ENCODE measurements at places on chromosomes 16 and 17. TPM values are rescaled to one million over a fixed set of nuclear protein-coding genes. Genes with fewer than 3 reads are reported as not detected.

DNA sequence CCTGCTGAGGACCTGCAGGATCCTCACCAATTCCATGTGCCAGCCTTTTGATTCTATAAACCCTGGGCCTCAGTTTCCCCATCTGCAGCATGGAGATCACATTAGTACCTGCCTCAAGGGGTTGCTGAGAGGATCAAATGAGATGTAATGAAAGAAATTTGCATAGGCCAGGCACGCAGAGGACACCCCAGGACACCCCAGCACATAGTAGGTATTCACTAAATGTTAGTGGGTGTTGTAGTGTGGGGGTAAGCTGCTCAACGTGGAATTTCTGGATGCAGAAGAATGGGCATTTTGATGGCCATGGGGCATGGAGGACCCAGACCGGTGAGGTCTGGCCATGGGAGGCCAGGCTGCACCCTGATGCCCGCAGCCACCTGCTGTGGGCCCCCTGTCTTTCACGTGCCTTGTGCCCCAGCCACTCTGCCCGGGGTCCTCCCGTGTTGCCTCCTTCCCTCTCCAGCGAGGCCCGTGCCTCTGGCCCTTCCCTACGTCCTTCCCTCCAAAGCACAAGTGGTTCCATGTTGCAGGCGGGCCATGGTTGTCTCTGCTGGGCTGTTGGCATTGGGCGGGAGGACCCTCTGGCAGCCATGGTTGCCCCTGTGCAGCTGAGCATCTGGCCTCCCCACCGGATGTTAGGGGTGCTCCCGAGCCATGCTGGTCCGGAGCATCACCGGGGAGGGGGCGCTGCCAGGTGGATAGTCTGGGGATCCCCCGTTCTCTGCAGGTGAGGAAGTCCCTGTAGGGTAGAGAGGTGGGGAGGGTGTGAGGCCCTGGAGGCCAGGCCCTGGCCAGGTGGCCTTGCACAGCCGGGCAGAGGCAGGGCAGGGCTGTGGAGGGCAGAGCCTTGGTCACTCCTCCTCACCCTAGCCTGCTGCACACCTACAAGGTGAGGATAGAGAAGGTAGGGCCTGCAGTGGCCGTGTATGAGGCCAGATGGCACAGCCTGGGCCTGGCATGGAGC, 8.6 kb downstream of the MAP2K3 start:
- H3K4me1 ChIP-seq: peaks cover 45% of the 10 kb centered on the region
- H3K27me3 ChIP-seq: no peaks in the 10 kb centered on the region
- no peak for DNase-seq

PTRH2 gene
- 15.5 TPM for total RNA-seq

- H3K36me3 ChIP-seq: no peaks in the 10 kb centered on the region
- peaks cover 98% of the 10 kb centered on the region for H3K4me1 ChIP-seq
- no peaks in the 10 kb centered on the region for H3K27me3 ChIP-seq
- peak; percentile 91 for DNase-seq
- no peak overlapping the region for H3K4me3 ChIP-seq
Observed at GRCh38 chr17:45310380-45311324, 6.2 kb downstream of the MAP3K14 start.

CA7 gene
- total RNA-seq: not detected

DNA sequence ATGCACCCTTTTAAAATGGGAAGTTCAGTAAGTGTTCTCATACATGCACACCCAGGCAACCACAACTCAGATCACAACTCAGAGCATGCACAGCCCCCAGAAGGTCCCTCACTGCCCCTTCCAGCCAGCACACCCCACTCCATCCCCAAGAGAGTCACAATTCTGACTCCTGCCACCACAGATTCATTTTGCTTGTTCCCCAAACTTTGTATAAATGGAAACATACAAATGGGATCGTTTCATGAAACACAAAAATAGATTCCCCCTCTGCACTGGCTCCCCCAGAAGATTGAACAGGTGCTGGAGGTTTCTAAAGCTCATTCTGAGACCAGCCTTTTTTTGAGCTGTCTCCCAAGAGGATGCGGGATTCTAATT, 3.3 kb upstream of the TNFRSF13B start:
- DNase-seq: no peak
- H3K4me3 ChIP-seq: no peak overlapping the region
- no peaks in the 10 kb centered on the region for H3K36me3 ChIP-seq
- no peak overlapping the region for H3K27ac ChIP-seq
- no peaks in the 10 kb centered on the region for H3K27me3 ChIP-seq

- H3K36me3 ChIP-seq: no peaks in the 10 kb centered on the region
- DNase-seq: peak; percentile 27
- H3K4me1 ChIP-seq: no peaks in the 10 kb centered on the region
- no peak overlapping the region for H3K27ac ChIP-seq
- H3K27me3 ChIP-seq: no peaks in the 10 kb centered on the region
- H3K4me3 ChIP-seq: no peak overlapping the region
Observed at GRCh38 chr16:87201052-87201451, 116.1 kb downstream of the C16orf95 start.

GRCh38 chr17:67239597-67239996, 5.4 kb downstream of the HELZ start:
- peaks cover 45% of the 10 kb centered on the region for H3K4me1 ChIP-seq
- H3K27me3 ChIP-seq: no peaks in the 10 kb centered on the region
- H3K4me3 ChIP-seq: no peak overlapping the region
- H3K36me3 ChIP-seq: peaks cover 5% of the 10 kb centered on the region
- no peak for DNase-seq
- H3K27ac ChIP-seq: no peak overlapping the region

DNA sequence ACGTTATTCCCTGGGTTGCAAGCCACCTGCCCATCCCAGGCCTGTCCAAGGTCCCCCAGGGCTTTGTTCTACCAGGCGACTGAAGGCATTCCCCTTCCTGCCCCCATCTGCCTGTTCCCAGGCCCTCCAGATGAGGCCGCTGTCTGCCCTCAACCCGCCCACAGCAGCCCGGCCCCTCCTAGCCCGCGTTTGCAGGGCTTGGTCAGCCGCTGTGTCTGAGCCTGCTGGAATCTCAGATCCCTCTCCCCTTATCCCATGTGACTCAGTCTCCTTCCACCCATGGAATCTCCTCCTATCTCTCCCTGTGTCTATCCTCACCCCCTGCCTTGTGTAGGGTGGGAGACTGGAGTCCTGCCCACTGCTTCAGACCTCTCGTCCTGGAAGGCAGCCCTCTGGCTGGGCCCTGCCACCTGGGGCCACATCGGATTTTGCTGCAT, 186.0 kb upstream of the TNRC6C start:
- H3K4me1 ChIP-seq: no peaks in the 10 kb centered on the region
- H3K27me3 ChIP-seq: no peaks in the 10 kb centered on the region
- H3K27ac ChIP-seq: no peak overlapping the region
- no peaks in the 10 kb centered on the region for H3K36me3 ChIP-seq
- peak; percentile 41 for DNase-seq

ARL5C gene
- total RNA-seq: not detected

- H3K27ac ChIP-seq: no peak overlapping the region
- DNase-seq: no peak
- H3K36me3 ChIP-seq: no peaks in the 10 kb centered on the region
- H3K4me3 ChIP-seq: no peak overlapping the region
- H3K4me1 ChIP-seq: no peaks in the 10 kb centered on the region
Observed at GRCh38 chr16:80274576-80275191, 266.1 kb upstream of the DYNLRB2 start.

DNA sequence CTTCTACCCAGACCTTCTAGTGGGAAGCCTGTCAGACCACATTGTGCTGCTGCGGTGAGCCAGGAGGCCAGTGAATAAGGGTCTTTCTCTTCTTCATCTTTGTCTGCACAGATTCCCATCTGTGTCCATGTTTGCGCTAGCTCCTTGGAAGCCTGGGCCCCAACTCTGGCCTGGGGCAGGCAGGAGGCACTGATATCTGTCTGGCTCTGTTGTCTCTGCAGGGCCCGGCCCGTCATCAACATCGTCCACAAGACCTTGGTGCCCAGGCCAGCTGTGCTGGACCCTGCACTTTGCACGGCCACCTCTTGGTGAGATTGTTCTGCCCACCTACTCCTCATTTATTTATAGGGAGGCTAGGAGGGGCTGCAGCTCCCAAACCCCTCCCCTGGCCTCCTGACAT, 18.3 kb downstream of the ITGA3 start:
- H3K27ac ChIP-seq: no peak overlapping the region
- H3K4me1 ChIP-seq: no peaks in the 10 kb centered on the region
- DNase-seq: no peak
- no peaks in the 10 kb centered on the region for H3K27me3 ChIP-seq
- H3K36me3 ChIP-seq: peaks cover 13% of the 10 kb centered on the region
